ENCODE measurements at places on chromosomes 2 and 18.

GRCh38 chr2:275466-275865 is 10.7 kb downstream of the ACP1 start:
- DNase-seq, result peak; percentile 44

- DNase-seq, result peak; percentile 48
These were observed 2.0 kb downstream of the OTOS start for GRCh38 chr2:240138254-240138984.

DNA sequence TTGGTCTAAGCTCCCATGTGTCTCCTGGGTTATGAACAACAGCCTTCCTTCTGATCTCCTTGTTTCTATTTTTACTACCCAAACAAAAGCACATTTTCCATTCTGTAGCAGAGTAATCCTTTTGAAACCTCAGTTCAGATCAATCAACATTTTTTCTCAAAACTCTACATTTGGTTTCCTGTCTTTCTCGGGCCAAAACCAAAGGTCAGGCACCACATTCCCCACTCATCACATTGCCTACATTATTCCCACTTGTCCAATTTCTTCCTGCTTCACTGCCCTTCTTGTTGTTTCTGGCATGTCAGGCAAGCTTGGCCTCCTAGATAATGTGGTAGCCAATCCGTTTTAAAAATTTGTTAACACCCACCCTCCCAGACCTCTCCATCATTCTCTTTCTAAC is 196.8 kb downstream of the PPP1R1C start:
- DNase-seq, result no peak

- DNase-seq, result no peak
These were observed 149.3 kb downstream of the CSRNP3 start for GRCh38 chr2:165618806-165619205.

GRCh38 chr18:36808681-36809080 is 20.1 kb downstream of the TPGS2 start:
- DNase-seq, result no peak

Data from RPMI8226 (cell line).